A549 treated with AZD2906 at 1 μM for 4 hours (cell line): ENCODE measurements at places on chromosomes 16 and 17. TPM values are rescaled to one million over a fixed set of nuclear protein-coding genes. Genes with fewer than 3 reads are reported as not detected.

The FAM171A2 gene
- 2.8 to 4.8 TPM (median 3.5 TPM) in 5 replicates for total RNA-seq

The CASKIN1 gene
- 0.23 to 1.00 TPM (median 0.47 TPM) in 5 replicates for total RNA-seq

The ITGAL gene
- 0.07 to 0.18 TPM (median 0.14 TPM) in 5 replicates for total RNA-seq

The SMIM5 gene
- total RNA-seq: 0.76 to 1.1 TPM (median 1.0 TPM) in 5 replicates

The SPAG9 gene
- 71.6 to 93.8 TPM (median 74.9 TPM) in 5 replicates for total RNA-seq

The ZNF469 gene
- total RNA-seq: 6.2 to 7.5 TPM (median 7.0 TPM) in 5 replicates

The CFAP97D1 gene
- total RNA-seq: 0.01 to 0.03 TPM (median 0.02 TPM) in 3 of 5 replicates, not detected in the others

The LHX1 gene
- 0.68 to 1.3 TPM (median 1.2 TPM) in 5 replicates for total RNA-seq

The DPEP1 gene
- total RNA-seq: 1.1 to 1.5 TPM (median 1.3 TPM) in 5 replicates

The MT3 gene
- 0.41 to 0.88 TPM (median 0.79 TPM) in 5 replicates for total RNA-seq
